GM12891 (cell line): ENCODE measurements at places on chromosomes 3 and 15.

DNA sequence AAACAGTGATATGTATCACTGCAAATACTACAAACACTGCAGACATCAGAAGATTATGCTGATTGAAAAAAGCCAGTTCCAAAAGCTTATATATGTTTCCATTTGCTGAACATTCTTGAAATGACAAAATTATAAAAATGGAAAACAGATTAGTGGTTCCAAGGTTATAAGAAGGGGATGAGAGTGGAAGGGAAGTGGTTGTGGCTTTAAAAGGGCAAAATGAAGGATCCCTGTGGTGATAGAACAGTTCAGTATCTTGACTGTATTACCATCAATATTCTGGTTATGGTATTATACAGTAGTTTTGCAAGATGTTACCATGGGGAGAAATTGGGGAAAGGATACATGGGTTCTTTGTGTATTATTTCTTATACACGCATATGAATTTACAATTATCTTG, 77.8 kb downstream of the DZIP3 start:
- DNase-seq, result no peak

DNA sequence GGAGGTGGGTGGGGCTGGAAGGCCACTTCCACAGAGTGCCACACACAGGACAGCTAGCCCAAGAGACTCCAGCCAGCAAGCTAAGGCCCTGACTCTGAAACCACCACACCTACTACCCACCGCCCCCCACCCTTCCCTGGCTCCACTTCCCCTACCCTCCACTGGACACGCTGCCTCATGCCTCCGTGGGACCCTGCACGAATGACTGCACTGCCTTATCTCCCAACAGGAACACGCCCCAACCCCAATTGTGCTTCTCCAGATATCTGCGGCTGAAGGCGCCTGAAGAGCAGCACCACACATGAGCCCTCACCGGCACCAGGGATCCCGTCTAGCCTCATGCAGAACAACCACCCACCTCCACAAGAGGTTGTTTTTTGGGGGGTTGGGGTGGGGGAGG, 2.7 kb downstream of the LINGO1 start:
- no peak for DNase-seq

DNA sequence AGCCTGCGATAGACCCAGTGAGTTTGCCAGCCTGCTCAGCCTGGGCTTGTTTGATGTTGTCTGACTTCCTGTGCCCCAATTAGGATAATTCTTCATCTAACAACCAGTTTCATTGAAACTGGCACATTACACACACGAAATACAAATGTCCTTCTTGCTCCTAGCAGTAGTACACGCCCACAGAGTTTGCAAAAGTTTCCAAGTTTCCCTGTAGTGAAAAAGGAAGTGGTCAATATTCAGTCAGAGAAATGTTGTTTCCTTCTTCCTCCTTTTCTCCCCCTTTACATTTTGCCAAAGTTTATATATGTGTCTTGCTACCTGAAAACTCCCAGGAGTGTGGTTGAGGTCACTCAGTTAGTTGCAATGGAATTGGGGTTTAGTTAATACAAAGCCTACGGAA, 58.4 kb upstream of the LRTM1 start:
- DNase-seq, result no peak

GRCh38 chr15:60649845-60650548, 171.1 kb upstream of the ICE2 start:
- no peak for DNase-seq

GRCh38 chr3:160279657-160280056, 54.4 kb downstream of the C3orf80 start:
- DNase-seq, result no peak

DNA sequence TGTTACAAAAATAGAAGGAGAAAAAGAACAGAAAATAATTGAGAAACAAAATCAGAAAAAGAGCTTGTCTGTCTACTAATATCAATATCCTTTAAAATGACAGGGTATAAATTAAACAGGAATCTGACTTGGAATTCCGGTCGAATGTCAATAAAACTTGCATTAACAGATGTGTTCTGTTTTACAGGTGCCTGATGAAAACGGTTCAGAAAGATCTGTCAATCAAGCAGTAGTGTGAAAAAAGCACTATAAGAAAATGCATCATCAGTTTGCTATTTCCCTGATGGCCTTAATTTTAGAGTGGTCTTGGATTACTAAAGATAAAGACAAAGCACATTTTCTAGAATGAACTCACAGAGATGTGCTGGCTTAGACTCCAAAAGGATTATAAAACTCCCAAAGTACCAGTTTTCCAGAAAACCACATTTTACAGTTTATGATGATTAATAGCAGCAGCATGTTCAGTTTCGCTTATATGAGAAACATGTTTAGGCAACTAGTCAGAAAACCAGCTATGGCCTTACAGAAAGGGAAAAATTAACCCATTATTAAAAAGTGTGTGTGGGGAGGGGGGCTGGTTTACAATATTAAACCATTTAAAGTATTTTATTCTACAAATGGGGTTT, 8.2 kb upstream of the C3orf38 start:
- DNase-seq, result no peak
